ENCODE measurements at places on chromosomes 6 and 20.

GRCh38 chr6:154343473-154344308 lies 12.9 kb downstream of the IPCEF1 start:
- DNase-seq: peak; percentile 58

GRCh38 chr6:112251171-112251875 lies 3.0 kb downstream of the LAMA4 start:
- DNase-seq: no peak

DNA sequence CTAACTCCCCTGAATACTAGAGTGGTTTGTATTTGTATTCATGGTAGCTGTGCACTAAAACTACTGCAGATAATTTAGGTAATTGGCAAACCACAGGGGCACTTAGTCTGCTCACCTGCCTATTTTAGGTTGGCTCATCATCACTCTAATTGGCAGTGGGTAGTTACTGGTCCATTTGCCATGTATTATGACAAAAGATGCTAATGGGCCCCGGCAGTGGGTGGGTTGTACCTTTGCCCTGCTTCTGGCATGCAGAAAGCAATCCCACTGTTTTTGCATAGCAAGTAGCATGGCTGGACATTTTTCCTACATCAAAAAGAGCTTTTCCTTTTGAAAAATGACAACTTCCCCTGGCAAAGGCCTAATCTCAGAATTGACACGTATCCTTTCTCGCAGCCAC lies 741.4 kb upstream of the MAP3K7 start:
- DNase-seq: no peak

- DNase-seq: peak; percentile 8
Observed at GRCh38 chr6:87968435-87969278, 79.0 kb upstream of the SPACA1 start.

DNA sequence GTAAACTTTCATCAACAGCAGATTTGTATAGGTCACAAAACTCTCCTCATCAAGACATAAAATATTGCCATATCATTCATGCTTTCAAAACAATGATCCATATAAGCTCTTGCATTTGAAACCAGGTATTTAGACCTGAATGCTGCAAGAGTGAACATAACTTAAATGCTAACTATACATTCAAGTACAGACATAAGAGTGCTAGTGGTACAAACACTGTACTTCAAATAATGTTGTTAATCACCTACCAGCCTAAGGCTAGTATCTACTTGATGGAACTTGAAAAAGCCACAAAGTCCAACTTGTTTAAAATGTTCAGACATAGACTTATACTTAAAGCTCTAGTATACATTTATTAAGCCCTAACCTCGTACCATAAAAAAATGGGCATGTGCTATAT lies 16.0 kb upstream of the GSTA2 start:
- no peak for DNase-seq

DNA sequence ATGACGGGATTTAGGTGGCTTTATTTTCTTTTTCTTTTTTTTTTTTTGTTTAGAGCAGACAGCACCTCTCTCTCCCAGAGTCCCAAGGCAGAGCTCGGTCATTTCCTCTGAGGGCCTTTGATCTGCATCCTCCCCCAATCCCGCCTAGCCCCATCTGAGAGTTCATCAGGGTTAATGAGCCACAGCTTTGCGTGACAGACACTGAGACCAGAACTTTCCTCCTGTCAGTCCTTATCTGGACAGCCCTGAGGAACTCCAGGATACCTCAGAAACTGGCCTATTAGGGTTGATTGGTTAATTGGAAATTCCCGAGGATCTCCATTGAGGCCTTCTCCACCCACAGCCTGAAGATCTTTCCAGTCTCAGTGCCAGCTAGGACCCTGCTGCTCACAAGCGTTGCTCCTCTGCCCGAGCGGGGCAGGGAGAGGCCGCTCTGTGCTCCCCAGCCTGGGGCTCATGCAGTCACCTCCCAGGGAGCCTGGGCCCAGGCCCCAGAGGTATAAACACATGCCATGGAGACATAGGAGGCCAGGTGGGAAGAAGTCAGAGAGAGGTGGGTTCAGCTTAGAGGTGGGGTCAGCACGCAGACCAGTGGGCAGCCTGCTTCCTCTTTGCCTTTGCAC lies 1.4 kb upstream of the LRRN4 start:
- DNase-seq: no peak

GRCh38 chr6:142756215-142756630 lies 188.8 kb downstream of the HIVEP2 start:
- no peak for DNase-seq

DNA sequence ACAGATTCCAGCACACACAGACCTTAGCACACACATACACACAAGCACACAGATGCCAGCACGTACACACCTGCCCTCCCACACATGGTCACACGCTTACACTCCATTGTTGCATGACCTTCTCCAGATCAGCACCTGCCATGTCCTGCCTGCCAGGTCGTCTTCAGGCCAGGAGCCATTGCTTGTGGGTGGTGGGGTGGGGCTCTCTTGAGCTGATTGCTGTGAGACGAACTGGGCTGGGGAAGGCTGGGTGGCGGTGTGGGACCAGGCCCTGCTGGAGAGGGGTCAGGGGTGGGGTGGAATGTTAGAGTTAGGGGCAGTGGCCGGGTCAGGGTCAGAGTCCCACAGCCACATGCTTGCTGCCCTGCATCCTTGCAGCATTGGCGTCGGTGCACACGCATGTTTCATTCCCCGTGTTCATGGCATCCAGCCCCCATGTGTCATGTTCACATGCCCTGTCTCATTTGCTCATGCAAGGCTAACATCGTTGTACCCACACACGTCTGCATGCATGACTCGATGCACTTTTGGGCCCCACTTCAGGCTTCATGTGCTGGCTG lies 6.5 kb upstream of the NPBWR2 start:
- DNase-seq: no peak

- DNase-seq: no peak
Observed at GRCh38 chr6:157990321-157991066, 8.8 kb downstream of the SYNJ2 start.

DNA sequence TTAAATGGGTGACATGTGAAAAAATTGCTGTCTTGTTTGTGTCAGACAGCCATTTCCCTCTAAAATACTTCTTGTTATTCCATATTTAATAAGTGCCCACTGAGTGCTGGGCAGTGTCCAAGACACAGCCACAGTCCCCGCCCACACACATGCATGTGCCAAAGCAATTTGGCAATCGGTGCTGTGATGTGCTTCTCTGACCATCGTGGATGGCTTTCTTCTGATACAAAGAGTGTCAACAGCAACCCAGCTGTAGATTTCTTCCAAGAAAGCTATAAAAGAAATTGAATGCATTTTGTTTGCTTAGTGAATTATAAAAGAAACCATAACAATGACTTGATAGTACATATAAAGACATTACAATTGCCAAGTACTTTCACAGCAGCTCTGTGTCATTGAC lies 140.5 kb upstream of the ATXN1 start:
- DNase-seq: no peak

- peak; percentile 68 for DNase-seq
Observed at GRCh38 chr6:161443848-161444247, 170.0 kb upstream of the AGPAT4 start.

GRCh38 chr20:10323729-10324128 lies 105.1 kb downstream of the SNAP25 start:
- no peak for DNase-seq

GRCh38 chr6:41748542-41748941 lies 1.3 kb upstream of the PGC start:
- DNase-seq: no peak

GRCh38 chr20:13284830-13285229 lies 63.8 kb downstream of the ISM1 start:
- no peak for DNase-seq

GRCh38 chr20:45957021-45957941 lies 14.7 kb downstream of the ZNF335 start:
- DNase-seq: no peak

DNA sequence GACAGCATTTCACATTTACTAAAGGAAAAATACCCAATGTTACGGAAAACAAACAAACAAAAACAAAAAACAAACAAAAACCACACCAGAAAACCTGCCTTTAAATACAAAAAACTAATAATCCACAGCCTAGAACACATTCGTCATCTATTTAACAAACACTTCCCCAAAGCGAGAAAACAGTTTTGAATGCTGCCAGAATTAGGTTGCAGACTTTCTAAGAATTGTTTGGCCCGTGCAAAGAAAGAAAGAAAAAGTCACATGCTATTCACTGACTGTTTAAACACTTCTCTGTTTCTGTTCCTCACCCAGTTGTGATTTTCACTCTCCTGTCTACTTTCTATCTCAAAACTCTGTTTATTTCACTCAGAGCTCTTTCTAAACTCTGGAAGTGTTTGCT lies 52.5 kb downstream of the BCAS1 start:
- no peak for DNase-seq

- no peak for DNase-seq
Observed at GRCh38 chr20:38724626-38725147, 401 bp downstream of the SLC32A1 start.

DNA sequence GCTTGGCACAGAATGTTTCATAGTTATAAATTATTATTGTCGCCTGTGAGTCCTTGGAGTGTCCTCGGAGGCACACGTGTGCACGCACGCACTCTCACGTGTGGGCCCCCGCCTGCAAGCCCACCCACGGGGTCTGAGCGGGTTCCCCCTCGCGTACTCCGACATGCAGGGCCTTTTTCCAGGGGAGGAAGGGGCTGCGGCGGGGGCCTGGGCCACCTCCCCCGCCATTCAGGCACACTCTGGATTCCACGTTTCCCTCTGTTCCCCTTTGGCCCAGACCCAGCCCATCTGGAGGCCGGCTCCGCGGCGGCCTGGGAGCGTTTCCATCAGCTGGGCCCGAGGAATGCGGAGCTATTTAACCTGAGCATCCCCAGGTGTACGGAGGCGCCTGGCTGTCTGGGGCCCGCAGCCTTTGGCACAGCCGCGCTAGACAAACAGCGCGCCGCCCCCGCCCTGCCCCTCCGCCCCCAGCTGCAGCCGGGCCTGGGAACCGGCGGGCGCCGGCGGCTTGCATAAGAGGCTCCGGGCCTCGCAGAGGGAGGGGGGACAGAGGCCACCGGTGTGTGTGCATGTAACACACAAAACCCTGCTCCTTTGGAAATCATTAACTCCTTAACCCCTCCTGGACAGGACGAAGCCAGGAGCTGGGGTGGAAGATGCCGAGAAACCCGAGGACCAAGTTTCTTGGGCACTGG lies 3.3 kb downstream of the ID1 start:
- DNase-seq: peak; percentile 84

DNA sequence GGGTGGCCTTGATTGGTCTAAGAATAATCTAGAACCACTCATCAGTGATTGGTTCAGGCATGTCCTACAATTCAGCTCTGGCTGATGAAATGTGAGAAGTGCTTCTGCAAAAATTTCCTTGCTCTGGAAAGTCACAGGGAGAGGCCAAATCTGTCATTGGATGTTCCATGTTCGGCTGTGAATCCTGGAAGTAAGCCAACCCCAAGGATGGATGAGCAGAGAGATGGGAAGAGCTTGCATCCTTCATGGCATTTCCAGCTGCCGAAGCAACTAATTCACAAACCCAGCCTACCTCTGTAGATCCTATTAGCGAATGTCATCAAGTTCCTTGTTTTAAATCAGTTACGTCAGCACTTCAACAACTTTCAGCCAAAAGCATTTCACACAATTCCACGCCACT lies 187.2 kb upstream of the SOX4 start:
- DNase-seq: no peak

DNA sequence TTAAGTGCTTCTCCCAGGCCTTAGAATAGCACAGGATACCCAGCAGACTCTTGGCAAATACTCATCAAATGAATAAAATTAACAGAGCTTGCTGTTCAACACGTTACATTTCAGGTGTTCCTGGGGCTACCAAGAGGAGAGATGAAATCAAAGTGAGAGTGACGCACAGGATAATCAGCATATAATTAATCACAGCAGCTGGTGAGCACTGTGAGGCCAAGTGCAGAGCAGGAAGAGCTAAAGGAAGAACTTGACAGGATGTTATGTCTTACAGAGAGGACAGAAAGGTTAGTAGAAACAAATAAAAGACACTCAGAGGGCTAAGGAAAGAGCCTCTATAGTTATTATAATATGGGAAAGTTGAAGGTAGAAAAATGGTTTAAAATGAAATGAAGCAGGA lies 8.8 kb downstream of the PPIL1 start:
- no peak for DNase-seq

DNA sequence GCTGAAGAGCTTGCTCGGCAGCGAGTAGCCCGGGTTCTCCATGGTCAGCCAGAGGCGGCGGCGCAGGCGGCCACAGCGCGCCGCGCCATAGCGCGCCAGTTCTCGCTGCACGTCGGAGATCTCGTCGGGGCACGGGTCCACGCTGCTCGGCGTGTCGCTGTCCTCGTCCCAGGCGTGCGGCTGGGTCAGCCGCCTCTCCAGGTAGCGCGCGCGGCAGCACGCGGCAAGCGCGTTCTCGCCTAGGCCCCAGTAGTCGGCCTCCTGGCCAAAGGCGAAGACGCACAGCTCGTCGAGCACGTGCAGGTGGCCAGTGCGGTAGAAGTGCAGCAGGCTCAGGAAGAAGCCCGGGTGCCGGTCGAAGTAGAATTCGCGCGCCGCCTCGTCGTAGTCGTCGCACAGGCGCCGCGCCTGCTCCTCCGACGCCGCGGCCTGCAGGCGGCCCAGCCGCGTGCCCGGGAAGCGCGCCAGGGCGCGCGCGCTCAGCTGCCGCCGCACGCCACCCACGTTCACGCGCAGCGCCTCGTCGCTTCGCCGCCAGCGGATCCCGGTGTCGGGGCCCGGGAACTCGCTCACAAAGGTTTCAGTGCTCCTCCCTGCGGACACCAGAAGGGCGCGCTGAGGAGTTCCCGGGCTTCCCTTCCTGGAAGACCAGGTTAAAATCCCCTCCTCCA lies 2.7 kb downstream of the KCNS1 start:
- DNase-seq: peak; percentile 58

DNA sequence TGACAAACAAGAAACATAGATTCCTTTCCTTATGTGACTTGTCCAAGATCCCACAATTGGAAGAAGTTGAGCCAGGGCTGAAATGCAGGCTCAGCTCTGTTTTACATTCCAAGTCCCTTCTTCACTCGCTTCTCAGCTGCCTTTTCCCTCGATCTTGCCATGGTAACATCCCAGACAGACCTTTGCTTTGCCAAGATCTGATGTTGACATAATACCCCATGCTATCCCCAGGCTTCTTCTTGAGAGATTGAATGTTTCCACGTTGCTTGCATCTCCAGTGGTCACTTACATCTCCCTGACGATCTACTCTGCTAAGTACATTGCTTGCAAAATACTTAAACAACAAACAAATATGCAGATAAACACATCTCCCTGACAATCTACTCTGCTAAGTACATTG lies 63.5 kb downstream of the TBXT start:
- DNase-seq: no peak

DNA sequence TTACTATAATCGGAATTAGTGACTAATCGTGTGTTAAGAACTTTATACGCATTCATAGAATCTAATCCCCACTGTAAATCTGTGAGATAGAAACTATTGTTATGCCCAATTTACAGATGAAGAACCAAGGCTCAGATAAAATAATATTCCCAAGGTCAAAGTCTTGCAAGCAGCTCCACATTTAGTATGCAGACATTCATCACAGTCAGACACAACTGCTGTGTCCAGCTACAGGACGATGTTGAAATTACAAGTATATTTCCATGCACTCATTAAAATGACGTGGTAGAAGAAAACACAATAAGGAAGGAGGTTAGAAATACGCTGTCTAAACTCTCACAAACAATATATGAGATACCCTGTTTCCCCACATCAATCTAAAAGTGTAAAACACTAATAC lies 82.5 kb downstream of the PREX1 start:
- no peak for DNase-seq
